Endothelial cell of umbilical vein (primary cell): ENCODE measurements at places on chromosomes 16 and 17.
A peak's percentile ranks its signal among the peaks of the same experiment; 100 is the strongest.

DNA sequence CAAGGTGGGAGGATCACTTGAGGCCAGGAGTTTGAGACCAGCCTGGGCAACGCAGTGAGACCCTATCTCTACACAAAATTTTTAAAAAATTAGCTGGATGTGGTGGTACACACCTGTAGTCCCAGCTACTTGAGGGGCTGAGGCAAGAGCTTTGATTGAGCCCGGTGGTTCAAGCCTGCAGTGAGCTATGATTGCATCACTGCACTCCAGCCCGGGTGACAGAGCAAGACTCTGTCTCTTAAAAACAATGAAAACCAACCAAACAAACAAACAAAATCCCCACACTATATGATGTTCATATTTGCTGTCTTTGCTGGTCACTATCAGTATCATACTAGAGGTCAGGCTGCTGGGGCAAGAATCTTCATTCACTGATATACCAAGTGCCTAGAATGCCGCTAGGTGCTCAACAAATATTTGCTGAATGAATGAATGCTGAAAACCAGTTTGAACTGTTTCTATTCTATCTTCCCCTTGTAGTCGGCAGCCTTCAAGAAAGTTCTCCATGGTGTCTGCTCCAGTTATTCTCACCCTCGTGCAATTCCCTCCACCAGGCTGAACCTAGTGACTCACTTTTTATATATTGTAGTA, 127.0 kb downstream of the IRX3 start:
- DNase-seq: no peak

DNA sequence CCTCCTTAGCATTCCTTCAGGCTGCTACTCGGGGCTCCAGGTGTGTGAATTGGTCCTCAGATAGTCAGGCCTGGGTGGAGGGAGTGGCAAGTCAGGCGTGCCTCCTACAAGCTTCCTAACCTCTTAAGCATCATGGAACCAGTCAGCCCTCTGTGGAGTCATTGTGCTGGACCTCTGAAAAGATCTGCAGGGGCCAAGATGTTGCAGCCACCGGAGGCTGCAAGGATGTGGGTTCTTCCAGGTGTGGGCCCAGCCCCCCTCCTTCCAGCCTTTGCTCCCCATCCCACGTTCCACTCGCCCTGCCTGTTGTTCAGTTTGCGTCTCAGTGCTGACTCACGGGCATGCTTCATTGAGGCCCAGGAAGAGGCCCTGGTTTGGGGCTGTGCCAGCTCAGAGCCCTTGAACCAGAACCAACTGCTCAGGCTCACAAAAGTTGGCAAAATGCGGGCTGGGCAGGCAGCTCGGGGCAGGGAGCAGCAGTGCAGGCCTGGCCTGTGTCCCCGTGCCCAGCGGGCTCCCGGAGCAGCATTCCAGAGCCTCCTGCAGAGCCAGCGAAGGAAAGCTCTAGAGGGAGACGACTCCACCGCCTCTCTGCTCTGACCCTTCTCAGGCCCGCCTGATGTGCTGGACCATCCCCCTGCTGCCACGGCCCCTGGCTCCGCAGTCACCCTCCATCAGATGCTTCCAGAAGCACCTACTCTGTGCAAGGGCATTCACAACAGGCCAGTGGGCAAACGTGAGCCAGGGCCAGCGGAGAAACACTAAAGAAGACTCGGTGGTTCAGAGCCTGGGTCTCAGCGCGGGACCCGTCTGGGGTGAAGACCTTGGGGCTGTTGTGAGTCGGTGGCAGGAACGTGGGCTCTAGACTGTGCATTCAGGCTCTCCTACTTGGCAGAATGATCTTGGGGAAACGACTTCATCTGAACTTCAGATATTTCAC, 7.5 kb downstream of the LDHD start:
- DNase-seq: no peak

DNA sequence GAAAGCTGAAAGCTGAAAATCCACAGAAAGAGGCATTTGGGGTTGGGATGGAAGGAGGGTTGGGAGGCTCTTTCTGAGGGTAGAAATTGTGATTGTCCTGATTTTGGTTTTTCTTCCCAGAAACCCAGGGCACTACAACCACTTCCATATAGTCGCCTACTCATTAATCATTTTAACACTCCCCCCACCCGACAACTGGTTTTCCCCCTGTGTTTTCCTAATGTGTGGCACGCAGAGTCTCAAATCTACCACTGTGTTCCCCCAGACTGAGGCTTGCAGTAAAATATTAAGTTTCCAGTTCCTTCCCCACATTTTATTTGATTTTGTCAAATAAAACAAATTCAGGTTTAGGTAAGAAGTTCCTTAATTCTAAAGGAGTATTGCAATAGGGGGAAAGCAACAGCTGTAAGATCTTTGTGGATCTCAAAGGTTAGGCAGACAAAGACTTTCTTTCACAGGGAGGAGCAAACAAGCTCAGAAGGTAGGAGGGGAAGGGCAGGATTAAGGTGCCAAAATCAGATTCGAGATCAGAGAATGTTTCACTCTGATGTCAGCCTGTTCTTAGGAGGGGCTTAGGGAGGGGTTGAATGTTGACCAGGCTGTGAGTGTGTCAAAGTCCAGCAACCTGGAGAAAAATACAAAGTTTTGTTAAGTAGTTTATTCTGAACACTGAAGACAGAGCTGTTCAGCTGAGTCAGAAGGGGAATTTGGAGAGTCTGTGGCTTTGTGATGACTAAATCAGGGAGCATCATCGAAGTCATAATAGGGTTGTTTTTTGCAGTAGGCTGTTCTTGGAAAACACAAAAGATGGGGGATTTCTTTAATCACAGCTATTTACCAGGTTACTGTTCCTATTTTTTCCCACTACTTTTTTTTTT, 3.6 kb downstream of the ZNF267 start:
- peak; percentile 83 for DNase-seq

- DNase-seq: no peak
These were observed 244.7 kb upstream of the WSB1 start for GRCh38 chr17:27049104-27049784.

- DNase-seq: no peak
These were observed 135.5 kb upstream of the CRHR1 start for GRCh38 chr17:45648642-45649041.

- no peak for DNase-seq
These were observed 3.2 kb downstream of the CD7 start for GRCh38 chr17:82314012-82314726.

- no peak for DNase-seq
These were observed 95.1 kb upstream of the TMEM132E start for GRCh38 chr17:34484193-34484733.

- no peak for DNase-seq
These were observed 2.5 kb downstream of the ITGAX start for GRCh38 chr16:31357324-31358109.

DNA sequence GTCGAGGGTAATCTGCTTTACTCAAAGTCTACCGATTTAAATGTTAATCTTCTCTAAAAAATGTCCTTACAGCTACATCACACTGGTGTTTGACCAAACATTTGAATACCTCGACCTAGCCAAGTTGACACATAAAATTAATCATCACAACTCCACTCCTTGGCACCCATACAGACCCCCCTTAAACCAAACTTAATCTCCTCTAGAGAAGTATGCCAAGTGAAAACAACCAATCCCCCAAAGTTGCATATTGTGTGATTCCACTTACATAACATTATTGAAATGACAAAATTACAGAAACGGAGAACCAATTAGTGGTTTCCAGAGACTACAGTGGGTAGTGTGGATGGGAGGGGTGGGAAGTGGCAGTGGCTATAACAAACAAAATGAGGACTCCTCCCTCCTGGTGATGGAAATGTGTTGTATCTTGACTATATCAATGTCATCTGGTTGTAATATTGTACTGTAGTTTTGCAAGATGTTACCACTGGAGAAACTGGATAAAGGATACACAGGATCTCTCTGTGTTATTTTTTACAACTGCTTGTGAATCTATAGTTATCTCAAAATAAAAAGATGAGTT, 39.4 kb downstream of the CAPNS2 start:
- DNase-seq: no peak

DNA sequence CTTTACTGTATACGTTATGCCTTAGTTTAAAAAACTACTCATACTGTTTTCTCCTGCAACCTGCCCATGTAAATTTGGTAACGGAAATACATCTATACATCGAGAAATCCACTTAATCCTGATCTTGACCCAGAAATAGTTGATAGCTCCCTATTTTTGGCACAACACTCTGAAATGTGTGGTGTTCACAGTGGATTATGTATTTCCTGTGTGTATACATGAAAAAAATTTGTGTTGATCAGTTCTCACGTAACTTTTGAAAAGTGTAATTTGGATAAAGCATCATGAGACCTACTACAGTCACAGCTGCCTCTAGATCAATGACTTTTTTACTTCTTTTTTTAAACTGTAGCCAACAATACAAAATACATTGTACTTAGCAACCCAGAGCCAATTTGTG, 90.7 kb downstream of the VMP1 start:
- DNase-seq: no peak

DNA sequence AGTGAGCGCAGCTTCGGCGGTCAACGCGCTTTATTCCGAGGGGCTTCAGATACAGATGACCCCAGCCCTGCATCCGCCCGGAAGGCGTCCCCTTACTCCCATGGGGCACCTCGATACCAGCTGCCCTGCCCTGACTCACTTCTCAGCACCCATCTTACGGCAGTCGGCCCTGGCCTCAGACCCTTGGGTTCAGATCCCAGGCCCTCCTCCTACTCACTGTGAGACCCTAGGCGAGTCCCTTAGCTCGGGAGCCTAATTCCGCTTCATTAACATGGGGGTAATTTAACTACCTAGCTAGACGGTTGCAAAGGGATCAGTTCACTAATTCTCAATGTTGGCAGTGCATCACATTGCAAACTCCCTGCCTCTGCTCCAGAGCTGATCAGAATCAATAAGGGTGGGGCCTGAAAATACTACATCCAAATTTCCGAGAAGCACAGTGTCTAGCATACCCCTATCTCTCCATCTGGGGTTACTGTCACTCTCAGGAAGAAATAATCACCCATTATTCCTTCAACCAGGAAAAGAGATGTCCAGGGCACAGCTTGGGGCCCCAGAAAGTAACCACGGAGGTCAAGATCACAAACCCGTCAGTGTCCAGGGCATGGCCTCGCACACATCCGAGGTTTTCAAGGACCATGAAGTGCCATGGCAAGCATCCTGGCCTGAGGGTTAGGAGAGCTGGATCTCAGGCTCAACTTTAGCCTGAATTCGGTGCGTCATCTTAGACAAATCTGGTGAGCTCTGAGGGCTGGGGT, 415 bp upstream of the FLOT2 start:
- DNase-seq: peak; percentile 37

GRCh38 chr17:49759203-49759602, 4.7 kb downstream of the FAM117A start:
- DNase-seq: no peak

- no peak for DNase-seq
These were observed 30.4 kb downstream of the ABCA10 start for GRCh38 chr17:69198238-69198637.

- no peak for DNase-seq
These were observed 7.4 kb downstream of the RPL13 start for GRCh38 chr16:89567656-89568594.

- peak; percentile 64 for DNase-seq
These were observed 59.8 kb upstream of the ARL4D start for GRCh38 chr17:43338886-43339516.

GRCh38 chr17:55423535-55423934, 1.9 kb upstream of the MMD start:
- DNase-seq: no peak

DNA sequence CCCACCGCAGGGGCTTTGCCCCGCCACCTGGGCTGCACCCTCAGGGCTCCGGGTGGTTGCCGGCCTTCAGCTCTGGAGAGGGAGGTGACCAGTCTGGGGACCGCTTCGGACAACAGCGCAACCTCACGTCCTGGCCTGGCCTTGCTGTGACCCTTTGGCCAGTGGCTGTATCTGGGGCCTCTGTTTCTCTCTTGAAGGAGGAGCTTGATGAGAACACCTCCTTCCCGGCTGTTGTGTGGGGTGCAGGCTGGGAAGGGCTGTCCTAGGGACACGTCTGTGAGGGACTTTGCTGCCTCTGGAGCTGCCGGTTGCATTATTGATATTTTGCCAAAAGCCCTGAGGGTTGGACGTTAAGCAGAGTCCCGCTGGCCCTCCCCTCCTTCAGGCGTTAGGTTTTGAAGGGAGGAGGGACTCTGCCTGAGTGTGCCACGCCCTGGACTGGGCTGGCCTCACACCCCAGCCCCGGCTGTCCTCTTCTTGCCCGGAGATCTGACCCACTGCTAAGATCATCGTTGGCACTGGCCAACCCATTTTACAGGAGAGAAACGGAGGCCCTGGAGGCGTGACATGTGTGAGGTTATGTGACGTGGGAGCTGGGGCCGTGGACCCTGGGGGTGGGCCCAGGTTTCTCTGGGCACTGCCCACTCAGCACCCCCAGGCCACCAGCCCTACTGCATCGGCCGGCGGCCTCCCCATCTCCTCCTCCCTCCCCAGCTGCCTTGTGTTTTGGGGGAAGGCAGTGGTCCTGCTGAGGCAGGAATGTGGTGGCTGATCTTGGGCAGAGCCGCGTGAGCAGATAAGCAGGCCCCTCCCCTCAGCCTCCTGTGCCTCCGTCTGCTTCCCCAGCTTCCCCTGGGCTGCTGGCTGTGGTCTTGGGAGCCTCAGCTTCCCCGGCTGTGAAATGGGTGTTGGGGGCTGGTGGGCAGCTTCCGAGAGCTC, 8.5 kb downstream of the ZFPM1 start:
- DNase-seq: no peak

GRCh38 chr17:27986805-27987684, 55.4 kb upstream of the NLK start:
- DNase-seq: peak; percentile 84

DNA sequence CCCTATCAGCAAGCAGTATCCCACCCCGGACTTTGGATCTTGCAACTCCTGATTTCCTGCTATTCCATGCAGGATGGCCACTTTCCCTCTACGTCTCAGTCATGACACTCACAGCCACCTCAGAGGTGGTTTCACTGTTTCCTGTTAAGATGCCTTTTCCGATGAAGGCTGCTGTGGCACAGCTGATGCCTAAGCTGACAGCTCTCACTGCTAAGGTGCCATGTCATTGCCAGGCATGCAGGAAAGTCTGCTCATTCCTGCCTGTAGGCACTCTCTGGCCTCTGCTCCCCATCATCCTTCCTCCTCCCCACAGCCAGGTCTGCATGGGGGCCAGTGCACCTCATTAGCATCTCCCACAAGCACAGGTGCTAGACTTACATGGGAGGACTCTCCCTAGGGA, 173.0 kb downstream of the CBLN1 start:
- no peak for DNase-seq

DNA sequence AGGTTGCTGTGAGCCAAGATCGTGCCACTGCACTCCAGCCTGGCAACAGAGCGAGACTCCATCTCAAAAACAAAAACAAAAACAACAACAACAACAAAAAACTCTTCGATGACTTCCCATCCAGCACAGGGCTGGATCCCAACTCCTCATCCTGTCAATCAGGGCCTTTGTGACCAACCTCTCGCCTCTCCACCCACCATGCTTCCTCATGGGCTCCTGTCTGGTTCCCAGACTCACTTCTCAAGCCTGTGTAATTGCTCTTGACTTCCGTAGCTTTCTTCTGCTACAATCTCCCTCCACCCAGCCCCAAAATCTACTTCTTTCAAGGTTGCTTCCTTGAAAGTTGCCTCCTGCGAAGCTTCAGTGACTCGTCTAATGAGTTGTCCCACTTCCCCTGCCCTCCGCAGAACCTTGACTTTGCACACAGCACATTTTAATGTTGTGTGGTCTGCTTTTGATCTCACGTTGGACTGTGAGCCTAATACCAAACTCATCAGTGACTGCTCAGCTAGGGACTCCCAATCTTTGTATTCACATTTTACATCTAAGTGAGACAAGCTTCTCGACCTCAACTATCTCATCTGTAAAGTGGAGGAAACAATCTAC, 936 bp upstream of the RASL10B start:
- DNase-seq: no peak

GRCh38 chr16:83066011-83066410, 439.2 kb downstream of the CDH13 start:
- DNase-seq: no peak

GRCh38 chr17:8506145-8506544, 70.5 kb downstream of the NDEL1 start:
- DNase-seq: no peak
